ENCODE measurements at places on chromosomes 11 and 22.

DNA sequence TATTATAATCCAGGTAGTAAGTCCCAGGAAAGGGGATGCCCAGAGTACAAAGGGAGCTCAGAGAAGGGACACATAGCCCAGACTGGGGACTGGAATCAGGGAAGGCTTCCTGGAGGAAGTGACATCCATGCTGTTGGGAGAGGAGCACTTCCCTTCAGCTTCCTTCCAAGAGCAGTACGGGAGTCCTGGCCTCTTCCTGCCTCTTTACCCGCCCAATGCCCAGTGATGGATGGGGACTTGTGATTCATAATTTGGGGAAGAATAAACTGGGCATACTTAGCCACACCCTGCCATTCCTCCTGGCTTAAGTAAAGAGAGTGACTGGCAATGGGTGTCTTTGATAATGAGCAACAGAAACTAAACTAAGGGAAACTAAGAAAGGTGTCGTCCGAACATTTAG is 11.5 kb downstream of the C11orf91 start:
- DNase-seq: no peak

GRCh38 chr11:93783765-93784144 is 327 bp upstream of the MED17 start:
- DNase-seq: no peak

- DNase-seq: no peak
Measured at GRCh38 chr11:72759468-72759985, 7.3 kb upstream of the ARAP1 start.

DNA sequence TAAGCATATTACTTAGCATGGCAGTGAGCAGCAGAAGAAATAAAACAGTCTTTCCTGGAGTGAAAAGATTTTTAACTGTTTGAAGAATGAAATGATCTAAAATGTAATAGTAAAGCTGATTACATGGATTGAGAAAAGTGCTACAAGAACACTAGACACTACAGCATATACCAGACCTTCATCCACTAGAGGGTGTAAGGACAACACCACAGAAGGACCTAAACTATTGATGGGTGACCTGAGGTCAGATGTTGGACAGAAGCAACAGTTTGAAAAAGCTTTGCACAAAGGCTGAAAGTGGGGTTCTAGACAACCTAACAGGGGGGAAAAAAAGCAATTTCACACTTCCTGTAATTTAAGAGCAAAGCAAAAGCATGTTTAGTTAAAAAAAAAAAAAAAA is 97.7 kb downstream of the RBFOX2 start:
- DNase-seq: peak; percentile 21

- DNase-seq: no peak
Measured at GRCh38 chr22:22678970-22679369, 34.6 kb downstream of the GGTLC2 start.

DNA sequence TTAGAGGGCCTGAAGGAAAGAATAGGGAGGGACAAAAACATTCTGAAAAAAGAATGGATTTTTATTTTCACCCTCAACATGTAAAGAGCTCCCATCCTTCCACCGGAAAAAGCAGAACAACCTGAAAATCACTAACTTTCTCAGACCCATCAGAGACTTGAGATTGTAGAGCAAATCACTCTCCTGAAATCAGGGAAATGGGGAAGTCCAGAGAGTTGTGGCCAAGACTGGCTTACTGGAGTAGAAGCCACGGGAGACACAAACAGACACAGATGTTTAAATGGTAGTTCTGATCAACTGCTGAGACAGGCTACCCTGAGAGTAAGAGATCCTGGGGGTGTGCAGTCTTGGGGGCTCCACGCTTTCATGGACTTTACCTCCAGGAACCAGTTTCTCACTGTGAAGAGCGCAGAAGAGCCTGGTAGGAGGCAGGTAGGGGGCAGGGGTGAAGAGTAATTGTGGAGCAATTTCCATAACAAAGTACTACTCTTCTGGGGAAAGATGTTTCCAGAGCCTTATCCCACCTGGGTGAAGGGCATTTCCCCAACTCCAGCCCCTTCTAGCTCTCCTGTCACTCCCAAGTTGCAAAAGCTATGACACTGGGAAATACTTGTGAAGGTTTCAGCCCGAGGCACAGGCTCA is 47.1 kb downstream of the ASCL2 start:
- no peak for DNase-seq

- no peak for DNase-seq
Measured at GRCh38 chr22:29819501-29819900, 18.6 kb downstream of the ASCC2 start.

DNA sequence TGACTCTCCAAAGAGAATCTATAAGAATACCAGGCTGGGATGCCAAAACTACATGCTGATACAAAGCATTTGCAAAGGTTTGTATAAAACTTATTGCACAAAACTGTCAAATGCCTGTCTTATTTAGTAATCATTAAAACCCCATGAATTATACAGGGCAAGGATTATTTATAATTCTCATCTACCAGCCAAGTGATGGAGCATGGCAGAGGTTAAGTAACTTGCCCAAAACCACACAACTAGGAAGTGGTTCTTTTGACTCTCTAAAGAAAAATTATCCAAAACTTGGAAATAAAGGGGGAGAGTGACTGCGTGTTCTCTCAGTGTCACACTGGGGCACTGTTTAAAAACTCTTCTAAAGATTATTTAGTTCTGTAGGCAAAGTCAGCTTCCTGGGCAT is 17.4 kb upstream of the CLMP start:
- DNase-seq: no peak

- no peak for DNase-seq
Measured at GRCh38 chr11:68093565-68093964, 27.6 kb downstream of the CHKA start.

DNA sequence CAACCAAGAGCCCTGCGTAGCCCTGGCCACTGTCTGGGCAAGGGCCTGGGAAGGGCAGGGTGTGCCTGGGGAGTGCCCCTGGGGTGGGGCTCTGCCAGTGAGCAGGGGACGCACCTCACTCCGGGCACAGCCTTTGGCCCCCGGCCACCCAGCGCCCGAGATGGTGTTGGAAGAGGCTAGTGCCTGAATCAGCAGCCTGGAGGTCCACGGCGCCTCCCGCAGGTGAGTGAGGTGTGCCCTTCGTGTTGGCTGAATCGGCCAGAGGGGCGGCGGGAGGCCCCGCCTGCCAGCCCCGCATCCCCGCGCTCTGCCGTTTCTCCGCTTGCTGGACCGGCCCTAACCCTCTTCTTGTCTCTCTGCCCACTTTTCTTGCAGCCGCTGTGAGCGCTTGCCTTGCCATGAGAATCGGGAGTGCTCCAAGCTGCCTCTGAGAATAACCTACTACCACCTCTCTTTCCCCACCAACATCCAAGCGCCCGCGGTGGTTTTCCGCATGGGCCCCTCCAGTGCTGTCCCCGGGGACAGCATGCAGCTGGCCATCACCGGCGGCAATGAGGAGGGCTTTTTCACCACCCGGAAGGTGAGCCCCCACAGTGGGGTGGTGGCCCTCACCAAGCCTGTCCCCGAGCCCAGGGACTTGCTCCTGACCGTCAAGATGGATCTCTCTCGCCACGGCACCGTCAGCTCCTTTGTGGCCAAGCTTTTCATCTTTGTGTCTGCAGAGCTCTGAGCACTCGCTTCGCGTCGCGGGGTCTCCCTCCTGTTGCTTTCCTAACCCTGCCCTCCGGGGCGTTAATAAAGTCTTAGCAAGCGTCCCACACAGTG is 60.1 kb downstream of the FBLN1 start:
- no peak for DNase-seq

- no peak for DNase-seq
Measured at GRCh38 chr11:44942029-44942955, 8.4 kb downstream of the TP53I11 start.

DNA sequence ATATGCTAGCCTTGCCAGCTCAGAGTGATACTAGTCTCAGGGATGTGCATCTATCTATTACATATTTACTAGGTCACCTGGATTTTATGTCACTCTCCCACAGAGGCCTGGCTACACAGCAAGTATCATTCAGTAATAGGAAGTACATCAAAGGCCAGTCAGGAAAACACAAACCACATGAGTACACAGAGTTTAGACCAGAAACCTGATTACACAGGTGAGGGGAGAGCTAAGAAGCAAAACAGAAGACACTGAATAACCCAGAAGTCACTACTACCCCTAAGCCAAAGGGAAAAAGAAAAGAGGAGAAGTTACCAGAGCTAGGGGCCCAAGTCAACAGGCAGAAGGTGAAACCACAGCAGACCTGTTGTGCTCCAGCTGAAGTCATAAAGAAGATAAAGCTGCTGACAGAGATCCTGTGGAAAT is 13.3 kb downstream of the LPXN start:
- DNase-seq: no peak

GRCh38 chr22:45553351-45554039 is 50.8 kb downstream of the FBLN1 start:
- peak; percentile 83 for DNase-seq

DNA sequence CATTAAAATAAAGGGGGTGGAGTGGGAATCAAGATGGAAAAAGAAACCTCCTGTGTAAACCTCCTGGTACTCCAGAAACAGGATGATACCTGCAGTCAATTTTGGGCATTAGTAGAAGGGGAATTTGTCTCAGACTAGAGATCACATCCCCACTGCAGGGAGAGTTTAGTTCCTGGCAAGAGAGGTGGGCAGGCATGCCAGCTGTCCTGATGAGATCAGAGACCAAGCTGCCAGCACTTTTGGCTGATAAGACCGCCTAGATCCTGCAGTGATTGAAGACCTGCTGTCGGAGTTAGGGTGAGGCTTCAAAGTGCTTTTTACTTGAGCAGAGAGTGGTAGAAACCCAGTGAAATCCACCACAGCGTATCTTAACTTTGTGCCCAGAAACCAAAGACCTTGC is 29.7 kb upstream of the NELL1 start:
- no peak for DNase-seq

DNA sequence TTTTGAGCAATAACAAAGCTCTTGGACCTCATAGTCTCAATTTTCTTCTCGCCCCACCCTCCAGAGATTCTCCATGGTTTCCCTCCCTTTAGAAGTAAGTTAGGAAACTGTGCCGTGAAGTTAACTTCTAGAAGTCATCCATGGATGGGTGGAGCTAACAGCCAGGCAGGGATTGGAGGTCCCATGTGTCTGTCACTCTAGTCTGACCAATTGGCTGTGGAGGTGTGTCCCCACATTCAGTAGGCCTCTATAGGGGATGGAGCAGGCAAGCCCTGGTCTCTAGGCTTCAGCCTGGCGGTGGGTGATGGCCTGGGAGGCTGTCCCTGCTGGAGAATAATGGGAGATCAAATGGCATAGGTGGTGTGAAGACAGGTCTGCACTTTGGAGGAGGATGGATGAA is 50.7 kb downstream of the TP53I11 start:
- peak; percentile 35 for DNase-seq

GRCh38 chr11:35619855-35620640 is 1.8 kb downstream of the FJX1 start:
- DNase-seq: peak; percentile 61

DNA sequence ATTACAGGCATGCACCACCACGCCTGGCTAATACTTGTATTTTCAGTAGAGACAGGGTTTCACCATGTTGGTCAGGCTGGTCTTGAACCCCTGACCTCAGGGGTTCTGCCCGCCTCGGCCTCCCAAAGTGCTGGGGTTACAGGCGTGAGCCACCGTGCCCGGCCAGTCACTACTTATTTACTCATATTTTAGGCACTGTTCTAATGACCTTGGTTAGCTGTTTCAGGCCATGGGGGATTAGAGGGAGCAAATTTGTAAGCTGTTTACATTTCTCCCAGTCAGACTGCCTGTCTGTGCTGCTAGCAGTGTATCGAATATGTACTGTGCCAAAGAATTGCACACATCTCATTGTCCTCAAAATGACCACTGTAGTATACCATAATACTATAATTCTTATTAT is 32.7 kb upstream of the PACSIN2 start:
- no peak for DNase-seq

- DNase-seq: no peak
Measured at GRCh38 chr22:24069721-24070120, 58.6 kb downstream of the CABIN1 start.

DNA sequence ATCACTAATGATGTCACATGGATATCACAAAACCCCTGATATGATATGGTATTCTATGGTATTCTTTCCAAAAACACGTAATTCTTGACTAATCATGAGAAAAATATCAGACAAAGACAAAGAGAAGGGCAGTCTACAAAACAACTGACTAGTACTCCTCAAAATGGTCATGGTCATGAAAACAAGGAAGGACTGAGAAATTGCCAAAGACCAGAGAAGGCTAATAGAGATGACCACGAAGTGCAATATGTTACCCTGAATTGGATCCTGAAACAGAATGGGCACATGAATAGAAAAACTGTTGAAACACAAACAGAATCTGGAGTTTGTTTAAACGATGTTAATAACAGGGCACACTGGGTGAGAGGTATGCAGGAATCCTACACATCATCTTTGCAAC is 10.2 kb downstream of the CKAP5 start:
- DNase-seq: no peak

GRCh38 chr22:50256258-50256862 is 5.1 kb downstream of the MAPK12 start:
- DNase-seq: no peak

GRCh38 chr11:80414181-80415165 is 973.6 kb upstream of the TENM4 start:
- no peak for DNase-seq

DNA sequence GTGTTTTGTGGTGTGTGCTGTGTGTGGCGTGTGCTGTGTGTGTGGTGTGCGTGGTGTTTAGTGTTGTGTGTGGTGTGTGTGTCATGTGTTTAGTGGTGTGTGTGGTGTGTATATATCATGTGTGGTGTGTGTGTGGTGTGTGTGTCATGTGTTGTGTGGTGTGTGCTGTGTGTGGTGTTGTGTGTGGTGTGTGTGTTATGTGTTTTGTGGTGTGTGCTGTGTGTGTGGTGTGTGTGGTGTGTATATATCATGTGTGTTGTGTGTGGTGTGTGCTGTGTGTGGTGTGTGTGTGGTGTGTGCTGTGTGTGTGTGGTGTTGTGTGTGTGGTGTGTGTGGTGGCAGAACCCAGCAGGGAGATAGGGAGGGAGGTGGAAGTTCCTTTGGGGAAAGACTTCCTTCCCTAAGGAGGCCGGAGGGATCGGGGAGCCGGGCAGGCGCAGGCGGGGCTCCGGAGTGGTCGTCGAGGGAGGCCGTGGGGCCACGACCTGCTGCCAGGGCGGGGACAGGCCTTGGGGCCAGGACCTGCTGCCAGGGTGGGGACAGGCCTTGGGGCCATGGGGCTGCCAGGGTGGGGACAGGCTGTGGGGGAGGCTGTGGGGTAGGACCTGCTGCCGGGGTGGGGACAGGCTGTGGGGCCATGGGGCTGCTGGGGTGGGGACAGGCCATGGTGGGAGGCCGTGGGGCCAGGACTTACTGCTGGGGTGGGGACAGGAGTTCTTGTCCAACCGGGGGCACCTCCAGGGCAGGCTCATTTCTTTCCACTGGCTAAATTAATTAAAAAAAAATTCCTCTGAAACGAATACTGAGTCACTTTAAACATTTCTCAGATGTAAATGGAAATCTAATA is 15.2 kb downstream of the PIM3 start:
- no peak for DNase-seq

All from urothelium cell line (cell line).